ENCODE measurements at places on chromosomes 3 and 15.

- DNase-seq: no peak
Observed at GRCh38 chr3:178584722-178585380, 48.6 kb downstream of the KCNMB2 start.

DNA sequence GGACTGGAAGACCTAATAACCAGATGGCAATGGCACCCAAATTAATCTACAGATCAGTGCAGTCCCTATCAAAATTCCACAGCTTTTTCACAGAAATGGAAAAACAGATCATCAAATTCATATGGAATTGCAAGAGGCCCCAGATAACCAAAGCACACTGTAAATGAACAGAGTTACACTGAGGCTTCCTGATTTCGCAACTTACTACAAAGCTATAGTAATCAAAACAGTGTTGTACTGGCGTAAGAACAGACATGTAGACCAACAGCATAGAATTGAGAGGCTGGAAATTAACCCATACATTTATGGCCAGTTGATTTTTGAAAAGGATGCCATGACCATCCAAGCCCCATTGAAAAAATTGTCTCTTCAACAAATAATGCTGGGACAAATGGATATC is 16.2 kb downstream of the XPC start:
- DNase-seq: no peak

DNA sequence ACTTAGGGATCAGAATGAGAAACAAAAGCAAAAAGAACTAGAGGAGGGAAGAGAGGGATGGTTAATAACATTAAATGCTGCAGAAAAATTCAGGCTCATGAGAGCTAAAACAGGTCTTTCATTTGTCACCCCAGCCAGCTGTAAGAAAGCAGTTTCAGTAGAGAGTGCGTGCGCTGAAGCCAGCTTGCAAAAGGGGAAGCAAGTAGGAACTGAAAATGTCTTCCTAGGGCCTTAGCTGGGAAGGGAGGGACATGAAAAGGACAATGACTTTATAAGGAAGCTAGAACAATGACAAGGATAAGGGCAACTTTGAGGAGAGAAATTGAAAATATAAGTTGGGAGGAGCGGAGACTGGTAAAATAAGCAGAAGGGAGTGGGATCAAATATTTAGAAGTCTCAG is 3.1 kb downstream of the CIAO2A start:
- no peak for DNase-seq

- DNase-seq: no peak
Observed at GRCh38 chr3:196639483-196640296, at the start of gene NRROS. Gene NRROS, plus strand, starts transcription at chr3:196639694. Its CDS starts 14,846 bp downstream, at chr3:196654540.
